ENCODE measurements at places on chromosomes 2 and 18. TPM values are rescaled to one million over a fixed set of nuclear protein-coding genes. Genes with fewer than 3 reads are reported as not detected.

Gene AMER3
- not detected for total RNA-seq

Gene NT5DC4
- total RNA-seq, result not detected

Gene HOXD4
- not detected for total RNA-seq

Gene RPRM
- not detected for total RNA-seq

Gene GPR39
- not detected for total RNA-seq

Gene TMEM247
- not detected for total RNA-seq

Gene RNPEPL1
- total RNA-seq, result 41.3 TPM

Gene DPP4
- 13.3 TPM for total RNA-seq

Gene UGT1A8
- total RNA-seq, result not detected

Gene TSHZ1
- total RNA-seq, result 8.7 TPM

Gene RPE
- total RNA-seq, result 70.9 TPM

Gene C1GALT1C1L
- total RNA-seq, result 0.39 TPM

Gene SLC35F5
- total RNA-seq, result 34.5 TPM

Gene ZNF512
- total RNA-seq, result 27.9 TPM

Gene ABCB11
- not detected for total RNA-seq

Gene SLC14A1
- total RNA-seq, result not detected

Gene PLB1
- total RNA-seq, result not detected

Gene DYNAP
- total RNA-seq, result not detected

Gene ADCY3
- 71.5 TPM for total RNA-seq

Gene CNTNAP5
- total RNA-seq, result not detected

Gene DNAH6
- total RNA-seq, result under 0.01 TPM

Gene M1AP
- not detected for total RNA-seq

Gene CRACDL
- total RNA-seq, result 0.24 TPM

Gene SPC25
- 3.5 TPM for total RNA-seq

Gene RNF125
- total RNA-seq, result 0.65 TPM

Gene DQX1
- total RNA-seq, result not detected

Gene GAREM2
- 1.9 TPM for total RNA-seq

Gene SPAST
- 11.4 TPM for total RNA-seq

Gene VAMP8
- 3.2 TPM for total RNA-seq

Gene CCDC141
- not detected for total RNA-seq

Gene MYO5B
- total RNA-seq, result 2.3 TPM

Gene CD28
- total RNA-seq, result not detected

Gene HOXD12
- not detected for total RNA-seq

Gene CASP10
- 0.88 TPM for total RNA-seq

Gene TUBA3E
- total RNA-seq, result not detected

Gene SFTPB
- 1.9 TPM for total RNA-seq

Gene HOXD11
- total RNA-seq, result not detected

Gene PSD4
- 8.3 TPM for total RNA-seq

Gene SCN7A
- total RNA-seq, result 3.5 TPM

Gene DSG4
- total RNA-seq, result not detected
